ENCODE measurements at places on chromosomes 13 and 19.
A peak's percentile ranks its signal among the peaks of the same experiment; 100 is the strongest.

- no peak for DNase-seq
These were observed 32.1 kb upstream of the SCEL start for GRCh38 chr13:77503398-77503797.

GRCh38 chr19:18713550-18714117 lies 30.2 kb downstream of the CRTC1 start:
- no peak for DNase-seq

GRCh38 chr19:5987077-5987818 lies 9.3 kb upstream of the RANBP3 start:
- peak; percentile 65 for DNase-seq

- no peak for DNase-seq
These were observed 54.0 kb upstream of the TNFRSF19 start for GRCh38 chr13:23516190-23516589.

GRCh38 chr13:55937180-55937579 lies 1203.5 kb upstream of the PRR20A start:
- DNase-seq, result no peak

GRCh38 chr19:49775742-49776370 lies 9.1 kb downstream of the AP2A1 start:
- no peak for DNase-seq

DNA sequence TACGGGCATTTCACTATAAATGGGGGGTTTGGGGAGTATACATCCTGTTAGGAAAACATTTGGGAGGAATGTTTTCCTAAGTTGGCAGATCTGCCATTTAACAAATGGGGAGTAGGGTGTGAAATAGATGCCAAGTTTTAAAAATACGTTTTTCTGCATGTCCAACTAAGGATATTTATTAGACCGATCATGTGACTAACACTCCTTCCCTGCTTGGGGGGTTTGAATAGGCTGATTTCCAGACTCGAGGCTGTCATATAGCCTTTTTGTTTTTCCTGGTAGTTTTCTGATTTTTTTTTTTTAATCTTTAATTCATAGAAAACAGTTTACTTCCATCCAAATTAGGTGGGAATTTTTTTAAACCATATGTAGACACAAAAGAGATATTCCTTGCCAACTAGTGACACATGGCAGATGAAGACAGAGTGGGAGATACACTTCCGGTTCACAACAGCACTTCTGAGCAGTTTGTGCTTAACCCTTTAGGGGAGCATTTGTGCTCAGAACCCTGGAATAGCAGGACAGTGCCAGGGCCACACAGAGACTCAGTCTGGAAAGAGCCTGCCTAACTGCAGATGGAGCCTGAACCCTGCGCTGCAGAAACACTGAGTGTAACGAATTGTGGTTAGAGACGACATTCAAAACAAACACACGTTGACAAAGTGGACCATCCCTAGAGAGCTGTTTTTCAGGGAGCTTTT lies 5.6 kb upstream of the GATAD2A start:
- DNase-seq, result no peak

DNA sequence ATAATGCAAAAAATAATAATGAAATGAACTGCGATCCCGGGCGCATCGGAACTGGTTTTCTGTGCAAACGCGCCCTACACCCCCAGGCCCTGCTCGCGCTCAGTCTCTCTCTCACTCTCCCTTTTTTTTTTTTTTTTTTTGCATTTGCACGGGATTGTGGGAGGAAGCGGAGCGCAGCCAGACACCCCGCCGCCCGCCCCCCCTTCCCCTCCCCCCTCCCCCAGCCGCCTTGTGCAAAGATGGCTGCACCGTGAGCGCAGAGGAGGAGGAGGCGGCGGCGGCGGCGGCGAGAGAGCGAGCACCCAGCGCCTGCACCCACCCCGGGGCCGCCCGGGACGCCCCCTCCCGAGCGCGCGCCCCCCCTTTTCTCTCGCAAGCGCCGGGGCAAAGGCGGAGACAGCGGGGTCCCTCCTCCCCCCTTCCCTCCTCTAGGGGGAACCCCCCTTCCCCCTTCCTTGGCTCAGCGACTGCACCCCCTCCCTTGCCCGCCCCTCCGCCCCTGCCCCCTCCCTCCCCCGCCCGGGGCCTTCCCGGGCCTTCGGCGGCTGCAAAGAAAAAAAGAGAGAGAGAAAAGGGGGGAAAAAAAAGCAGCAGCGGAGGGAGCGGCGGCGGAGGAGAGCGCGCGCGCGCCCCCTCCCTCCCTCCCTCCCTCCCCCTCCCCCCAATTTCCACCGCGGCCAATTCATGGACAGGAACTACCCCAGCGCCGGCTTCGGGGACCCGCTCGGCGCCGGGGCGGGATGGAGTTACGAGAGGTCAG lies at the start of gene PRR12:
PRR12 (plus strand) TSS at position 212 of the 760 bp plus-strand sequence; CDS start at position 685, 473 bp downstream.
- no peak for DNase-seq

DNA sequence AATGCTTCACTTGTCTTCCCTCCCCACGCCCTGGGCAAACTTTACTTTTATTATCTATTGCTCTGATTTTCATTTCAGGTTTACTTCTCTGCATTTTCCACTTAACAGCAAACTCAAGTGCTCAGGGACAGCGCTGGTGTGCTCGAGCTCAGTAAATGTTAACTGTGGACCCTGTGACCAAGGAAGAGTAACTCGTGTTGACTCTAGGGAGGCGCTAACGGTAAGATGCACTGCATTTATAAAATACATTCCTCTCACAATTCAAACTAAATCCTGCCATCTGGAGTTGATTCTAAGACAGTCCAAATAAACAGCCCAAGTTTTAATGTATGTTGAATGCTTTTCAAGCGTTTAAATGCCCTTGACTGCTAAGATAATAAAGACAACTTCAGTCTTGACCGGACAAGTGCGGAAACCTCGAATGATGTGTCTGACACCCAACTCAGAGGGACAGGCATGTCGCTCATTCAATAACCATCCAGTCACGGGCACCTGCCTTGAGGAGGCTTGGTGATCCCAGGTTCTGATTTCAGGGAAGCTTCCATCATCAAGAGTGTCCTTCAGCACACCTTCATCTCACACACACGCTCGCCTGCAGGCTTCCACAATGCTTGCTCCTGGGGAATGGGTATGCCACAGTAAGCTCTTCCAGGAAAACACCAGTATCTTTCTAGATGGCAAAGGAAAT lies 93.2 kb downstream of the STK24 start:
- no peak for DNase-seq

- DNase-seq, result no peak
These were observed 1.8 kb upstream of the NEK5 start for GRCh38 chr13:52130641-52131040.

GRCh38 chr13:30429721-30430694 lies 7.7 kb downstream of the UBE2L5 start:
- DNase-seq, result no peak

GRCh38 chr13:113759525-113760137 lies 605 bp downstream of the TMEM255B start:
- DNase-seq, result no peak

DNA sequence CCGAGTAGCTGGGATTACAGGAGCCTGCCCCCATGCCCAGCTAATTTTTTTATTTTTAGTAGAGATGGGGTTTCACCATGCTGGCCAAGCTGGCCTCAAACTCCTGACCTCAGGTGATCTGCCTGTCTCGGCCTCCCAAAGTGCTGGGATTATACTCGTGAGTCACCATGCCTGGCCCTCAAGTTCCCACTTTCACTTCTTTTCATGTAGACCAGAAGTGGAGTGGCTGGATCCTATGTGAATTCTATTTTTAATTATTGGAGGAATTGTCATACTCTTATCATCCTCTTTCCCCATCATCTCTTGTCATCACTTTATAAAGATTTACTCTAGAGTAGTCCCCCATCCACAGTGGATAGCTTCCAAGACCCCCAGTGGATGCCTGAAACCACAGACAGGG lies 12.8 kb upstream of the SIGLEC10 start:
- DNase-seq, result no peak

- DNase-seq, result no peak
These were observed 43.4 kb upstream of the PDCD5 start for GRCh38 chr19:32537580-32537979.

DNA sequence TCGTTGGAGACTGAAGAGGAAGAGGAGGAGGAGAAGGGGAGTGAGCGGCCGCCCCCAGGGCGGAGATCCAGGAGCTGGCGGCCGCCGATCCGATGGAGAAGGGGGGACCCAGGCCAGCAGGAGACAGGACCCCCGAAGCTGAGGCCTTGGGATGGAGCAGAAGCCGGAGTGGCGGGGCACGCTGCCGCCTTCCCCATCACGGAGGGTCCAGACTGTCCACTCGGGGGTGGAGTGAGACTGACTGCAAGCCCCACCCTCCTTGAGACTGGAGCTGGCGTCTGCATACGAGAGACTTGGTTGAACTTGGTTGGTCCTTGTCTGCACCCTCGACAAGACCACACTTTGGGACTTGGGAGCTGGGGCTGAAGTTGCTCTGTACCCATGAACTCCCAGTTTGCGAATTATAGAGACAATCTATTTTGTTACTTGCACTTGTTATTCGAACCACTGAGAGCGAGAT lies 1.8 kb downstream of the GADD45B start:
- DNase-seq, result no peak

DNA sequence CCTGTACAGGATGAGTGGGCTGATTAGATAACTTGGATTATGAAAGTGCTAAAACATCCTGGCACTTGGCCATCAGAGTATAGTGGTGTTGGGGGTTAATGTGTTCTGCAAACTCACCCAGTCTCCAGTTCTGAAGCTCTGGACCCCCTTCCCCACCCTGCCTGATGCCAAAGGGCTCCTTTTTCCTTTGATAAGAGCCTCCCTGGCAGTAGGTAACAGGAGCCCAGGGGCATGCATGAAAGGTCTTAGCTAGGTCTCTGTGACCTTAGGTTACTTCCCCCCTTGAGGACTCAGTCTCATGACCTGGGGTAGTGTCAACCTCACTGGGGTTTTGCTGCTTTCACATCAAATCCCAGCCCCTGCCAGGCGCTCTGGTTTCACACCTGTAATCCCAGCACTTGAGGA lies 2.5 kb downstream of the RPS28 start:
- DNase-seq, result no peak

GRCh38 chr13:105805892-105806627 lies 729.4 kb downstream of the EFNB2 start:
- DNase-seq, result no peak

GRCh38 chr19:591099-591958 lies 1.6 kb downstream of the HCN2 start:
- DNase-seq, result no peak

GRCh38 chr19:22595918-22596341 lies 38.2 kb upstream of the ZNF492 start:
- DNase-seq, result no peak

DNA sequence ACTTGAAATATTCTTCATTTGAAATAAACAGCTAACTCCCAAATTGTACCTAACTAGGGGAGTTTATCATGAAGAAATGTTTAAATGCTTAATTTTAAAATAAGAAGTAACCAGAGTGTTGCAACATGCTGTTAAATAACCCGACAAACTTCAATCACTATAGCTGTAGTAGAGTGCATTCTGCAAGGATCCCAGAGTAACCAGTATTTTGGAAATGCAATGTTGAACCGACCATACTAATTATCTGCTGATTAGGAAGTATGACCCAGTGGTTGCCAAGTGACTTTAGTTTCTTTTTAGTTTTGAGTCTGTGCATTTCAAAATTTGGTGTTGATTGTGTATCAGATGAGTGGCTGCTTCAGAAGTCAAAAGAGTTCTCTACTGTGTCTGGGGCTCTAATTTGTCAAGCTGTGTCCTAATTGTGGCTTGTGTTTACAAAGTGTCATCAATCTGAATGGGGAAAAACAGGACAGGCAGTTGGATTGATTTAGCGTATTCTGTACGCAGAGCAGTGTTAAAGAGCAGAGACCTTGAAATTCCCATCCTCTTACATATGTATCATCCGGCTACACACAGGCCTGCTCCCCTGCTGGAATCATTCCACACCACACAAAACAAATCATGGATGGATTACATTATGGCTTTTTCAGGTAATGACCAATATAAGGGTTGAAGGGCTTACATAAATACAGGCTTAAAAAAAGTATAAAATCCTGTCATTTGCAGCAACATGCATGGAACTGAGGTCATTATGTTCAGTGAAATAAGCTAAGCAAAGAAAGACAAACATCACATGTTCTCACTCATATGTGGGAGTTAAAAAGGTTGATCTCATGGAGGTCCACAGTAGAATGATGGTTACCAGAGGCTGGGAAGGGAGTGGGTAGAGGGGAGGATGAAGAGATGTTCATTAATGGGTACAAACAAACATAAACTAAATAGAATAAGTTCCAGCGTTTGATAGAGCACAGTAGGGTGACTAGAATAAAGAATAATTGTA lies 351.5 kb downstream of the KLF12 start:
- no peak for DNase-seq

DNA sequence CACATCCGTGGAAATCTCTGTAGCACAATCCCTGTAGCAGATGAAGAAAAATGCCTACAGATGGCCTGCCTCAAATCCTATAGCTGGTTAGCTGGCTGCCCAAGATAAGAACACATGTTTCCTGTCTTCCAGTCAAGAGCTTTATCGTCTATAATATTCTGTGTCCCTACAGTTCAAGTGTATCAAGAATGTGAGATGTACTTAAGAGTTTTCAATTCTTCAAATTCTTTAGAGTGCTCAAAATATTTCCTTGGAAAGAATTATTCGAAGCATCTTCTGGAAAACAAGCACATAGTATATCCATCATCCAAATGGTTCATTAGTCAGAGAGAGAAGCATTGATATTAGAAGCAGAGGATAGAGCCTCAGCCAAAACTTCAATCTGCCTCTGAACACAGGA lies 239.8 kb downstream of the COG6 start:
- DNase-seq, result no peak

DNA sequence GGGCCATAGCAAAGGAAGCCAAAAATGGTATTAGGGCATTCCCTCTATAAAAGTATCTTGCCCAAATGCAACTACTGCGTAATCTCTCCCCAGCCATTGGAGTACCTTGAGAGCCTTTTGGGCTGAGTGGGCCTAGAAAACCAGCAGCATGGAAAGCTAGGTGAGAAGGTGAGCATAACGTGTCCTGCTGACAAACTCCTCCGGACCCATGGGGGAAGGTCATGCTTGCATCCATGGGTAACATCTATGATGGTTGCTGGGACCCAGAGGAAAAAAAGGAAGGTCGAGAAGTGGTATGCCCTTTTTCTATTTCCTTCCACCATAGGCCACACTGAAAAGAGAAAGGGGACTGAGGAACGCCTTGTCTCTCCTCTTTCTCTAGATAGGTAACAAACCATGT lies 57.4 kb downstream of the ZNF728 start:
- DNase-seq, result no peak

- no peak for DNase-seq
These were observed 35.7 kb downstream of the LACC1 start for GRCh38 chr13:43915451-43915850.

- no peak for DNase-seq
These were observed 57.9 kb downstream of the LNX2 start for GRCh38 chr13:27562457-27562856.

- DNase-seq, result no peak
These were observed 1014.9 kb upstream of the ATXN8OS start for GRCh38 chr13:69092615-69093322.
